ENCODE measurements at places on chromosomes 3 and 15.

GRCh38 chr3:105714453-105714852, 154.4 kb downstream of the CBLB start:
- DNase-seq = no peak

DNA sequence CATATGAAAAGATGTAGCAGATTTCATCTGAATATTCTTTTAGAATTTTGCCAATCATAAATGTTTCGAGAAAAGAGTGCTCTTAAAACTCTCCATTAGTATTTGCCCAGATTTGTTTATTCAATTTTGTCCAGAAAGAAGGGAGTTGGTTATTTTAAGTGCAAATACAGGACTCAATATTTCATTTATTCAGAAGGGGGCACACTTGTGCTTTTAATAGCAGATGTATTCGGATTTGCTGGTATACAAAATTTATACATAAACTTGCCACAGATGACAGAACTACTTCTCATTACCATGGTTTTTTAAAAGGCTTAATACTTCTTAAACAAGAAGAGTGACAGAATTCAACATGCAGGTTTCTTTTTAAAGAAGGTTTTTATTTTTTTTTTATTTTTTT, 69.8 kb upstream of the GRM7 start:
- no peak for DNase-seq

GRCh38 chr15:84797801-84798200, 19.4 kb upstream of the ALPK3 start:
- no peak for DNase-seq

GRCh38 chr3:135325726-135326235, 530.7 kb downstream of the EPHB1 start:
- peak; percentile 18 for DNase-seq

GRCh38 chr3:179723617-179724016, 70.8 kb downstream of the USP13 start:
- DNase-seq = no peak

DNA sequence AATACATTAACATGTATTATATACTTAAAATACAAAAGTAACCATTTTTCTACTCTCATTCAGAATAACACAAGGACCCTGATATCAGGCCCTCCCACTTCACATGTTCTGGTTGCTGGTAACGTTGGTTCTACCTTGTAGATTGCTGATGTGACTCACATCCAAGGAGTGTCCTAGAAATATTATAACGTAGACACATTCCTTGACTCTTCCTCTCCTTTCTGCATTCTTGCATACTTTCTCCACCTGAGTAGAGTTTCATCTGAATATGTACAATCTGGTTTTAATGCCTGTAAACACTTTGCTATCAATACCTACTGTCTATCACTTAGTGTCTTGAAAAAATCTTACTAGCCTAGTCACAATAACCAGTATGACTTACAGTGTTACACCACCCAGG, 35.0 kb upstream of the NEDD4 start:
- no peak for DNase-seq

DNA sequence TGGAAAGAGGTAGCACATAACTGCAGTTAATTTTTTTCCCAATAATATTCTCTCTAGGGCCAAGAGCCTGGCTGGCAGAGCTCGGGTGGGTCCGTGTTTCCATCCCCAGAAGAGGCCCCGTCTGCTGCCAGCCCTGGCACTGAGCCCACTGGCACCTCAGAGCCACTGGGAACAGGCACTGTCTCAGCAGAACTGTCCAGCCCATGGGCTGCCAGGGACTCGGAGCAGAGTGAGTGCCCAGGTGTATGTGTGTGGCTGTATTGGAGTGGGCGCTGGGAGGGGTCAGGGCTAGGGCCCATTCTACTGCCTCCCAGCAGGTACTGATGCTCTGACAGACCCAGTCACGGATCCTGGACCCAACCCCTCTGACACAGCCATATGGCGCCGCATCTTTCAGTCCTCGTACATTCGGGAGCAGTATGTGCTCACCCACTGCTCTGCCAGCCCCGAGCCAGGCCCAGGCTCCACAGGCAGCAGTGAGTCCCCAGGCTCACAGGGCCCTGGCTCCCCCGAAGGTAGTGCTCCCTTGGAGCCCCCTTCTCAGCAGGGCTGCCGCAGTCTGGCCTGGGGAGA, 8.9 kb downstream of the VWA5B2 start:
- DNase-seq = no peak

GRCh38 chr3:60856257-60857046, 394.8 kb downstream of the FHIT start:
- no peak for DNase-seq

DNA sequence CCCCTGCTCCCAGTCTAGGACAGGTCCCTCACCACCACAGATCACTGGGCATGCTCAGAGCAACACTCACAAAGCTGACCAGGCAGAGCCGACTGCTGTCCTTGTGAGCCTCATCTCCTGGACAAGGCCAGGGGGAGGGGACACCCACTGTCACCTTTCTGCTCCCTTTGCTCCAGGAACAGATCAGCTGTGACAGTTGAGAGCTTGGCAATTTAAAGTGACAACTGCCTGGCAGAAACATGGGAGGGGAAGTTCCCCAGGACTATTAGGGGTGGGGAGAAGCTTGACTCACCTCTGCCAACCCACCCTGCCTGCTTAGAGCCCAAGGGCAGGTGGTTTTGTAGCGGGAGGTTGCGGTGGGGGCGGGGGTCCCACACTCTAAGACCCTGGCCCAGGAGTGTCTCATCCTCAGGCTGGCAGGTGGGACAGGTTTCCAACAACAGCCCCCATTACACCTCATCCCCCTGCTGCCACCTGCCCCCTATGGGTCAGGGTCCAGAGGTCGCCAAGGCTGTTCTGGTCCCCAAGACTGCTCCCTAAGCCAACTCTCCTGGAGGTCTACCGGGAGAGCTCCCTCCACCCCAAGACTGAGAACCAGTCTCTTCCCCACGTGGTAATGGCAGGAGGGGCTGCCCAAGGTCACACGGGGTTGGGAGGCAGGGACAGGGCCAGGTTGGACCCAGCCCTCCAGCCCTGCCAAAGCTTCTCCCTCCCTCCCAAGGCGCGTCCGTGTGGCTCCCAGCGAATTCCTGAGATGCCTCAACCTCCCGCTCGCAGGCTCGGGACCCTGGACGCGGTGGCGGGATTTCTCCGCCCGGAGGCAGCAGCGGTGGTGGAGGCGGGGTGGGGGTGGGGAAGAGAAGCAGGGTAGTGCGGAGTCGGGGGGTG, 80.4 kb downstream of the IQSEC1 start:
- DNase-seq = no peak

Measured in right cardiac atrium (tissue), 5 donors.